ENCODE measurements at places on chromosomes 6 and 20. TPM values are rescaled to one million over a fixed set of nuclear protein-coding genes. Genes with fewer than 3 reads are reported as not detected.

The MYL9 gene
- 14.8 TPM for total RNA-seq

The CDH22 gene
- total RNA-seq, result not detected

The ADGRG6 gene
- 43.1 TPM for total RNA-seq

The LY6G5C gene
- total RNA-seq, result 1.3 TPM

The SLC17A3 gene
- total RNA-seq, result 1.1 TPM

The SAMD5 gene
- total RNA-seq, result 0.43 TPM

The GPX5 gene
- total RNA-seq, result not detected

The PPP1R16B gene
- total RNA-seq, result 0.08 TPM

The ISM1 gene
- 0.24 TPM for total RNA-seq

The ATP6V1G2 gene
- 0.46 TPM for total RNA-seq

The CRISP3 gene
- total RNA-seq, result not detected

The TFAP2A gene
- total RNA-seq, result 9.3 TPM

The CAP2 gene
- total RNA-seq, result 10.5 TPM

The DDX27 gene
- 57.8 TPM for total RNA-seq

The ANGPT4 gene
- 0.02 TPM for total RNA-seq

The ME1 gene
- total RNA-seq, result 38.4 TPM

The MRPS10 gene
- 36.0 TPM for total RNA-seq

The SIRPG gene
- total RNA-seq, result not detected

The LCA5 gene
- total RNA-seq, result 0.74 TPM

The KIF13A gene
- 17.5 TPM for total RNA-seq

The CD24 gene
- total RNA-seq, result 243 TPM

The RIPOR2 gene
- total RNA-seq, result 0.73 TPM

The SLC29A1 gene
- total RNA-seq, result 49.9 TPM

The KCNK17 gene
- total RNA-seq, result not detected

The TRIM31 gene
- 0.85 TPM for total RNA-seq

The TSPYL1 gene
- total RNA-seq, result 25.8 TPM

The RBM12 gene
- 84.4 TPM for total RNA-seq

The OSTM1 gene
- total RNA-seq, result 25.2 TPM

The DLGAP4 gene
- total RNA-seq, result 59.9 TPM

The TBC1D32 gene
- 1.3 TPM for total RNA-seq

The DNAH8 gene
- total RNA-seq, result not detected

The MYB gene
- total RNA-seq, result 0.83 TPM

The TNF gene
- total RNA-seq, result not detected

The BHLHE23 gene
- total RNA-seq, result not detected

The COL21A1 gene
- 0.55 TPM for total RNA-seq

The CGA gene
- total RNA-seq, result 0.24 TPM

The FAM217A gene
- total RNA-seq, result not detected

The PPIL6 gene
- total RNA-seq, result 2.9 TPM

The AGER gene
- total RNA-seq, result 1.2 TPM

The HEY2 gene
- 0.06 TPM for total RNA-seq

The NMBR gene
- total RNA-seq, result not detected

The SOX18 gene
- total RNA-seq, result 2.7 TPM

The SYCP2 gene
- 0.30 TPM for total RNA-seq

The OPN5 gene
- total RNA-seq, result not detected

The ESR1 gene
- not detected for total RNA-seq

The IYD gene
- total RNA-seq, result not detected

Measured in A549 treated with Hydrocortisone at 1 μM for 4 hours (cell line).